Activated CD4-positive, alpha-beta T cell treated with anti-CD3 and anti-CD28 coated beads, Interleukin-2, amount 10 ng/mL, durations not matched to agents 24 days and 14 days (primary cell): ENCODE measurements at places on chromosomes 1 and 21.

GRCh38 chr1:60848583-60849188 lies 233.7 kb upstream of the NFIA start:
- DNase-seq: no peak

DNA sequence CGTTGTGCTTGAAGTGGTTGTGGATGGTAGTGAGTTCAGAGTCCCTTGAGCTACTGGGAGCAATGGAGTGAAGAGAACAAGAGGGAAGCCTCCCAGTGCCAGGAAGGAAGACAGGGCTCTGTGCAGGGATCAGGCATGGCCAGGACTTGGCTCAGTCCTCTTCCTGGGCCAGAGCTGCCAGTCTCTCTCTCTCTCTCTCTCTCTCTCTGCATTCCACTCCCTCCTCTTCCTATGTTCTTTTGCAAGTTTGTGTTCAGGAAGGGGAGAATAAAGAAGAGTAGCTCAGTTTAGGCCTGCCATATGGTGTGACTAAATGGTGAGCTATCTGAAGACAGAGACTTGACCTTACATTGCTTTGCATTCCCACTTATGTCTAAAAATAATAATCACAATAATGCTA lies 20.5 kb upstream of the RPTN start:
- no peak for DNase-seq

DNA sequence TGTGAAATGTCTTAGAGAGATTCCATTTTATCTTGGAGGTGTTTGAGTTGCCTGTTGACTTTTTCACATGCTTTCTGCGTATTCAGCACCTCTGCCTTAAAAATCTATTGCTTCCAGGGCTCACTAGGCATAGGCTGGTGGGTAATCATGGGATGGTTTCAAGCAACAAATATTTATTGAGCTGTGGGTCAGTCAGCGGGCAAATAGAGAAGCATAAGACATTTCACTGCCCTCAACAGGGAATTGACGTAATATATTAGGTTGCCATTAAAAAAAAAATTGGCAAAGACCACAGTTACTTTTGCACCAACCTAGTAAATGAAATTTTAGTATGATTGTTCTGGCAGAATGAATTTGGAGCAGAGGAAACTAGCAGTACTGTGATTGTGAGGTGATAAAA lies 44.3 kb upstream of the NBL1 start:
- DNase-seq: no peak

GRCh38 chr1:192877283-192877886 lies 68.5 kb downstream of the RGS2 start:
- DNase-seq: no peak

GRCh38 chr1:21246905-21247642 lies 43.2 kb downstream of the ECE1 start:
- no peak for DNase-seq

DNA sequence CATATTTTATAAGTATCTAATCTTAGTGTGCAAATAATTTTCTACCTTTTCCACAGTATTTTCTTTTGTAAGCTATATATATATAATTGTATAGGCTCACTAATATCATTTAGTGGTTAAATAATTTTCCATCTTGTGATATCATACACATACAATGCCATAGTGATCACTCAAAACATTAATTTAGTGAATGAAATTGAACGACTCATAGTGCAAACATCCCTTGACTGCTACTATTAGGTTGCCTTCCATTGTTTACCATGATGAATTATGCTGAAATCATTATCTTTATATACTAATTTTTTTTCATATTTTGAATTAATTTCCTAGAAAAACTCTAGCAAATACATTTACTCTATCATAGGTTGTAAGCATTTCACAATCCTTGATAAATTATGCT lies 127.1 kb downstream of the PCNX2 start:
- DNase-seq: no peak

DNA sequence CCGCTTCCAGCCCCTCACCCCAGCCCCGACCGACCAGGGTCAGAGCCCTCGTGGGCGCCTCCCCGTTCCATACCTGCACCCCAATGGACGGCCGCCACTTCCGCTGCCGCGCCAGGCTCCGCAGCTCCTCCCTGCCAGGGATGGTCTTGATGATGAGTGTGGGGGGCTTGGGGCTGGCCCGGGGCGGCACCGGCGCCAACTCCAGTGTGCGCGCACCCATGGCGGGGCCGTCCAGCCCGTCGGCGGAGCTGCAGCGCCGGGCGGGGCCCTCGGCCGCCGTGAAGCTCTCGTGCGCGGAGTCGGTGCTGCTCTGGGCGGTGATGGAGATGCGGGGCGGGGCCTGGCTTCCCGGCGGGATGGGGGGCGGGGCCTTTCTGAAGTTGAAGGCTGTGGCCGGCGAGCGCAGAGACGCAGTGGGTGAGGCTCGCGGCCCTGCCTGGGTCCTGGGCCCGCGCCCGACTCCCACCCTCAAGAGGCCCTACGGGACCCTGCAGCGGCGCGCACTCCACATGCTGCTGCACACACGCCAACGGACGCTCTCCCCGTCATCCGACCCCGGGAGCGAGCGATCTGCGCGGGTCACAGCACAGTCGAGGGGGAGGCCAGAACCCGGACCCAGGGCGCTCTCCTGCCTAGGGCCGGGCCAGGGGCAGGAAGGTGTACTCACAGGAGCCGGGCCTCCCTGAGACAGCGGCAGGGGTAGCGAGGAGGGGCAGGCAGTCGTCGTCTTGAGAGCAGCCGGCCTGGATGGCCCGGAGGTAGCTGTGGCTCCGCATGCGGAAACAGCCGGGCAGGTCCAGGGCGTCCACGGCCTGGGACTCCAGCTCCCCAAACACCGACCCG lies 26.1 kb upstream of the SMIM12 start:
- peak; percentile 86 for DNase-seq

DNA sequence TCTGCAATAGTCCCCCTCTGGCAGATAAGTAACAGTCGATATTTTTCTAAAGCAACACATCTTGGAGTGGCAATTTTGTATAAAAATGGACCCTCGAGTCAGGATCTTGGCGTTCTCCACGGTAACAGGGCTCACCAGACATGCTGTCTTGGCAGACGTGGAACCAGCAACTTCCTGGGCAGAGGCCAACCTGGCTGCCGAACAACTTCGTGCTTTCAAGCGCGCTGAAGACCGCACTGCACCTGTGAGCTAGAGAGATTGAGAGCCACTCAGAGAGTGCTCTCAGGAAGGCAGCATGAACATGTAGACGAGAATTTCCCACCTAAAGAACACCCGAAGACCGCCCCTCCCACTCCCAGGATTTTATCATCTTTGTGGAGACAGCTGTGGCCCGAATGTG lies 7.3 kb downstream of the C1orf174 start:
- no peak for DNase-seq

DNA sequence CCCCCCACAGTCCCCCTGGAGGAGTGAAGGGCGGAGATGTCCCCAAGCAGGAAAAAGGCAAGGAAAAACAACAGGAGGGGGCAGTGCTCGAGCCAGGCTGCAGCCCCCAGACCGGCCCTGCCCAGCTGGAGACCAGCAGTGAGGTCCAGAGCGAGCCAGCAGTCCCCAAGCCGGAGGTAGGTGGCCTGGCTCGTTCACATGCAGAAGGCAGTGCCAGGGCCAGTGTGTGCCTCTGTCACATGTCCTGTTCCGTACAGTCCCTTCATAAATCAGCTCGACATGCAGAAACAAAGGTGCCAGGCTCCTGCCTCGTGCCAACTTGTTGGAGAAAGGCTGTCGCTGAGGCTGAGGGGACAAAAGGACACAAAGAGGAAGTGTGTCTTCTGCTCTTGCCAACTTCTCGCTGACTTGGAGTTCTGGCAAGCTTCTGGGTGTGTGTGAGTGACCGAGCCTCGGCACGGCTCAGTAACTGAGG lies 24.1 kb upstream of the MPZL1 start:
- no peak for DNase-seq

DNA sequence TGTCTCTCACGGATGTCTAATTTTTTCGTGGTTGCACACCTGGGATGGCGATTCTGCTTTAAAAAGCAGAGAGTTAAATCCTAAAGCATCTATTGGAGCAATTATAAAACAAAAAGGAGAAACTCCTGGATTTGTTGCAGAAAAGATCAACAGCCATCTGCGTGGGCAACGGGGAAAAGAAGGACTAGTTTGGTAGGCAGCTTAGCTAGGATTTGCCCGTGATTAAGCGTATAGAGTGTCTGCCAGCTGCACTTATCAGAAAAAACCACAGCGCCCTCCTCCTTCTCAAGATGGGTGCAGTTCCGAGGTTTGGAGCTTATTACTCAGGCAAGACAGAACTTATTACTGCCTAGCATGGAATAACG lies 526 bp upstream of the SLC25A24 start:
- peak; percentile 78 for DNase-seq

- no peak for DNase-seq
Observed at GRCh38 chr1:110494522-110495406, 24.2 kb downstream of the KCNA10 start.

GRCh38 chr1:72637593-72637992 lies 355.3 kb upstream of the NEGR1 start:
- DNase-seq: no peak
